ENCODE measurements at places on chromosomes 4 and X. TPM values are rescaled to one million over a fixed set of nuclear protein-coding genes. Genes with fewer than 3 reads are reported as not detected.

DNA sequence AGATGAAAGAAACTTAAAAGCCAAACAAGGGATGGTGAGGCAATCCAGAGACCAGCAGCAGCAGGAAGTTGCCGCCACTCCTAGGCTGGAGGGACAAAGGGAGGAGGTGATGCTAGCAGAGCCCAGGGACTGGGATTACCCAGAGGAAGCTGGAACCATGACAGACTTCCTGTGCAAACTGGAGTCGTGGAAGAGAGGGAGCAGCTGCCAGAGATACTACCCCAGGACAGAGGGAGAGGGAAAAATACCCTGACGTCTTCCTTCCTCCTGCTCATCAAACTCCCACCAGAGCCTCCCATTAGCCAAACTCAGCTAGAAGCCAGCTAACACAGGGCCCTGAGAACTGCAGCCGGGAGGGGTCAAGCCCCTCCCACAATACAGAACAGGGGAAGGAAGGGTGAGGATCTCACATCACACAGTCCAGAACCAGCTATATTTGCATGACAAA is 101.2 kb upstream of the KLF3 start:
- no peak overlapping the region for H3K4me3 ChIP-seq
- DNase-seq = no peak
- H3K27ac ChIP-seq = no peak overlapping the region

- no peak overlapping the region for H3K4me3 ChIP-seq
- no peaks in the 10 kb centered on the region for H3K36me3 ChIP-seq
- no peaks in the 10 kb centered on the region for H3K4me1 ChIP-seq
- DNase-seq = no peak
- no peak overlapping the region for H3K27ac ChIP-seq
- no peaks in the 10 kb centered on the region for H3K27me3 ChIP-seq
These were observed 220.6 kb upstream of the WDFY3 start for GRCh38 chr4:85187106-85187505.

DNA sequence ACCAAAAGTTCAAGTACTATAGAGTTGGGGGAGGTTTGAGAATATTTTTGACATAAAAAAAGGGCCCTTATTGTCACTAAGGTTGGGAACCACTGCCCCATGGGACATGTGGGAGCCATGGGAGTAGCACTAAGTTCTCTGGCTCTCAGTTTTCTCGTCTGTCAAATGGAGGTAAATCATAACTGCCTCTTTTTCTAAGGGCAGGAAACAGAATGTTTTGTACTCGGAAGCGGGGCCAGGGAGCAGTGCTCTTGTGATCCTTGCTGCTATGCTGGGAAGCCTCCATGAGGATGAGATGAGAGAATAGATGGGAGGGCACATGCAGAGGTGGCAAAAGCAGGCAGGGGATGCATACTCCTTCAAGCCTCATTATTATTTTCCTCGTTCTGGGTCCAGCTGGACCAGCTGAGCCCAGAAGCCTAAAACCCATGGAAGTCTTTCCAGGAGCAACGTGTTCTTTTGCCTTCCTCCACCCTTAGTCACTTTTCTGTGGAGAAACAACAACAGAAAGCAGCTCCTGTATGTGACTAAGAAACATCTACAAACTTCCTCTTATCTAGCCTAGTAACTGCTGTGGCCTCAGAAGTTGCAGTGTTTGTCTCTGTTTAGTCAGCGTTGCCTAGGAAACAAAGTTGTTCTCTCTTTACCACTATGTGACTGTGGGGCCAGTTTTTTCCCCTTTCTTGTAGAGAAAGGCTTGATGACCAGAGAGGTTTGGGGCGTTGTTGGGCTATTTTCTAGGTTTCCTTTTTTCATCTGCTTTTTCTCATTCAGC is 64.8 kb downstream of the TSC22D3 start:
- H3K27ac ChIP-seq = peak overlapping the region; percentile 93
- peaks cover 28% of the 10 kb centered on the region for H3K36me3 ChIP-seq

GRCh38 chr4:151318307-151319006 is 6.9 kb downstream of the SH3D19 start:
- H3K36me3 ChIP-seq = no peaks in the 10 kb centered on the region
- H3K27me3 ChIP-seq = peaks cover 31% of the 10 kb centered on the region
- DNase-seq = no peak
- no peak overlapping the region for H3K27ac ChIP-seq
- no peaks in the 10 kb centered on the region for H3K4me1 ChIP-seq

DNA sequence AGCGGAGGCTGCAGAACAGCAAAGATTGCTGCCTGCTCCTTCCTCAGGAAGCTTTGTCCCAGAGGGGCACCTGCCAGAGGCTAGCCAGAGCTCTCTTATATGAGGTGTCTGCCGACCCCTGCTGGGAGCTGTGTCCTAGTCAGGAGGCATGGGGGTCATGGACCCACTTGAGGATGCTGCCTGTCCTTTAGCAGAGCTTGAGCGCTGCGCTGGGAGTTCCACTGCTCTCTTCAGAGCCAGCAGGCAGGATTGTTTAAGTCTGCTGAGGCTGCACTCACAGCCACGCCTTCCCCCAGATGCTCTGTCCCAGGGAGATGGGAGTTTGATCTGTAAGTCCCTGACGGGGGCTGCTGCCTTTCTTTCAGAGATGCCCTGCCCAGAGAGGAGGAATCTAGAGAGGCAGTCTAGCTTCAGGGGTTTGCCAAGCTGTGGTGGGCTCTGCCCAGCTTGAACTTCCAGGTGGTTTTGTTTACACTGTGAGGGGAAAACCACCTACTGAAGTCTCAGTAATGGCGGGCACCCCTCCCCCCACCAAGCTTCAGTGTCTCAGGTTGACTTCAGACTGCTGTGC is 10.9 kb downstream of the DCK start:
- H3K27me3 ChIP-seq = no peaks in the 10 kb centered on the region
- peak overlapping the region; percentile 85 for H3K27ac ChIP-seq
- peak; percentile 65 for DNase-seq
- H3K36me3 ChIP-seq = peaks cover 70% of the 10 kb centered on the region
- peaks cover 89% of the 10 kb centered on the region for H3K4me1 ChIP-seq

DNA sequence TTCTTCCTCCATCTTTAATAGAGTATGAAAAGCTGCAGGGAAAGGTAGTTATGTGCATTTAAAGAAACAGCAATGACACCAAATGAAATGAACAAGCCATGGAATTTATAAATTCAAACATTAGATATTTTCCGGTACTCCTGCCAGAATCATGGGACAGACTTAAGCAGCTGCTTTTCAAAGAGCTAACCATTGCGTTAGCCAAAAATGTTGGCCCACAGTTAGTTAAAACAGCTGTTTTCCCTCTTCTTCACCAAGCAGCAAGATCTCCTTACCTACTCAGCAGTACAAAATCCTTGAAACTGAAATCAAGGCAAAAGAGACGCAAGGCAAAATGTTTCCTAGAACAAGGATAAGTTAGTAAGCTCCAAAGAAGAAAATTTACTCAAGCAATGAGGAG is 64.0 kb downstream of the MANBA start:
- H3K4me3 ChIP-seq = no peak overlapping the region
- H3K27ac ChIP-seq = no peak overlapping the region
- no peak for DNase-seq
- H3K4me1 ChIP-seq = no peaks in the 10 kb centered on the region
- H3K27me3 ChIP-seq = no peaks in the 10 kb centered on the region
- H3K36me3 ChIP-seq = peaks cover 13% of the 10 kb centered on the region

- H3K27me3 ChIP-seq = no peaks in the 10 kb centered on the region
- no peaks in the 10 kb centered on the region for H3K4me1 ChIP-seq
- no peaks in the 10 kb centered on the region for H3K36me3 ChIP-seq
- no peak overlapping the region for H3K4me3 ChIP-seq
- no peak for DNase-seq
These were observed 1079.8 kb downstream of the RAPGEF2 start for GRCh38 chr4:160182727-160183126.

DNA sequence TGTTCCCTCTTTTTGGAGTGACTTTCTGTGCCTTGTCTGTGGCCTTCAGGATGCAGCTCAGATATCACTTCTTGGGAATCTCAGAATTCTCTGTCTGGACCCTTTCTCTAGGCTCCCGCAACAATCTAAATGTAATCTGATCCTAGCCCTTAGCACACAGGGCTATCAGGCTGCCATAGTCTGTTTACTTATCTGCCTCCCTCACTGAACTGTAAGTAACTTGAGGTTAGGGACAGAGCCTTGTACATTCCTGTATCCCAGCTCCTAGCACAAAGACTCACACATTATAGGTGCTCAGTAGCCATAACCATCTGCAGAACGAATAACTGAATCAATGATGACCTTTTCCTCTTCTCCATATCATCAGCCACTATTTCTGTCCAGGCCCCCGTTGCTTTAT is 69.5 kb downstream of the RTL9 start:
- H3K27ac ChIP-seq = no peak overlapping the region
- no peaks in the 10 kb centered on the region for H3K36me3 ChIP-seq
- no peak overlapping the region for H3K4me3 ChIP-seq

DNA sequence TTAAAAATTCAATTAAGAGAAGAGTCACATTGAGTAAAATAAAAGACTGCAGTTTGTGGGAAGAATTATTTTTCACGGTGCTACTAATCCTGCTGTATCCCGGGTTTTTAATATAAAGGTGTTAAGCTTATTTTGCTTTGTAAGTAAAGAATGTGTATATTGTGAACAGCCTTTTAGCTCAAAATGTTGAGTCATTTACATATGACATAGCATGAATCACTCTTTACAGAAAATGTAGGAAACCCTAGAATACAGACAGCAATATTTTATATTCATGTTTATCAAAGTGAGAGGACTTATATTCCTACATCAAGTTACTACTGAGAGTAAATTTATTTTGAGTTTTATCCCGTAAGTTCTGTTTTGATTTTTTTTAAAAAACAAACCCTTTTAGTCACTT is 39.7 kb downstream of the IRS4 start:
- no peaks in the 10 kb centered on the region for H3K27me3 ChIP-seq
- no peaks in the 10 kb centered on the region for H3K36me3 ChIP-seq
- H3K4me3 ChIP-seq = no peak overlapping the region
- no peak for DNase-seq
- H3K4me1 ChIP-seq = no peaks in the 10 kb centered on the region

- peak overlapping the region; percentile 43 for H3K4me3 ChIP-seq
- peaks cover 1% of the 10 kb centered on the region for H3K36me3 ChIP-seq
- H3K4me1 ChIP-seq = peaks cover 29% of the 10 kb centered on the region
- peaks cover 17% of the 10 kb centered on the region for H3K27me3 ChIP-seq
These were observed 23.6 kb upstream of the YTHDC1 start for GRCh38 chr4:68373513-68373912.

DNA sequence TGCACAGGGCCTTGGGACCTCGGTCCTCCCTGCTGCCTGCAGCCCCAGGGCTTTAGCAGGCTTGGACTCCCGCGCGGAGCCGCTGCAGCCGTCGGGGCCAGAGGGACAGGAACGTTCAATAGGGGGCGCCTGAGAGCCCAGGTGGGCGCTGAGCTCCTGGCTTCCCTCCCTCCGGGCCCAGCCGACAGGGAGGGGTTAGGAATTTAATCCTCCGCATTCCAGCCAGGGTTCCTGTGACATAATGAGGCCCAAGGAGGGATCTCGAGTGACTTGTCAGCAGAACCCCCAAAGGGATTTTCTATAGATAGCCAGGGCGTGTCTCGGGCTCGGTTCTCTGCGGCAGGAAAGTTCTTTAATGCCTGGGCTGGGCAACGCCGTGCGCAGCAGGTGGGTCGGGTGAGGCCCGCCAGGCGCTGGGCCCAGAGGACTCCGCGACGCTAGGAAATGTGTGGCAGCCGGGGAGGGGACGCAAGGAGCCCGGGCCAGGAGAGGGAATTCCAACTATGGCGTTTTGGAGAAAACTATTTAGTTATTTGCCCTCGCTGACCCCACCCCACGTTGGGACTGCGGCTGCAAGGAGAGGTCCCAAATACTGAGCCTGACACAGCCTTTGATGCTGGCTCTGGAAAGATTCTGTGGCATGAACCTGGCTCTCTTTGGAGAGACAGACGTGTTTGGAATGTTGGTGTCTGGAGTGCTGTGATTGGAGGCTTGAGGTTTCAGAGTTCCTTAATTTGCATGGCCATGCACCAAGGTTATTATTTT is 285.2 kb upstream of the GATB start:
- no peak overlapping the region for H3K4me3 ChIP-seq
- no peak overlapping the region for H3K27ac ChIP-seq
- peaks cover 6% of the 10 kb centered on the region for H3K36me3 ChIP-seq
- H3K27me3 ChIP-seq = no peaks in the 10 kb centered on the region
- peaks cover 5% of the 10 kb centered on the region for H3K4me1 ChIP-seq

DNA sequence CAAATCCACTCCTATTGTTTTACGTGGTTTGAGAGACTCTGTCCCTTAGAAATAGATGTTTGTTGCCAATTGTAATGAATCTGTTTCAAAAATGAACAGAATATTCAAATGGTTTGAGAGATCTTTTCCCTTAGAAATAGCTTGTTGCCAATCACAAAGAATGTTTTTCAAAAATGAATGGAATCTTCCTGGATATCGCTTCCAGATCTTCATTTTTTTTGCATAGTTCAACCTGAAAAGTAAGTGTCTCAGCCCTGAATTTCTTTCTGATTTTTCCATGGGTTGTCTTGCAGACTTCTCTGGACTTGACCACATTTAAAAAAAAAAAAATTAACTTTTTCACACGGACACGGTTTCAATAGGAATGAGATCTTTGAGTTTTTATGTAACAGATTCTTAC is 22.7 kb downstream of the SHOX start:
- H3K27ac ChIP-seq = no peak overlapping the region
- H3K4me3 ChIP-seq = no peak overlapping the region
- H3K36me3 ChIP-seq = no peaks in the 10 kb centered on the region
- DNase-seq = no peak

DNA sequence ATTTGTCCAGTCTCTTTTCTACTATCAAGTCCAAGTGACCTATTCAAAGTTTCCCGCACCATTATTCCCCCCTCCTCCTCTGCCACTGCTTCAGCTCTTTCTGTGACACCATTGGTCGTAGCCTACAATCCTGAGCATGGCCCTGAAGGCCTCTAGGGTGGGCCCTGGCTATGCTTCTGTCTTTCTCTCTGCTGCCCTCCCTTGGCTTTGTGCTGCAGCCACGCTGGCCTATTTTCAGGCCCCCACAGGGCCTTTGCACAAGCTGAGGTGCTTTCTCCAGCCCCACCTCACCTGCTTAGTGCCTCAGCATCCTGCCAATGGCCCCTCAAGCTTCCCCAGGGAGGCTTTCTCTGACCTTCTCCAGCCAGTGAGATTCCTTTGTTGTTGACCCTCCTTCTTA is 156.5 kb downstream of the NHS start:
- DNase-seq = no peak
- no peaks in the 10 kb centered on the region for H3K36me3 ChIP-seq
- H3K4me1 ChIP-seq = peaks cover 8% of the 10 kb centered on the region
- no peaks in the 10 kb centered on the region for H3K27me3 ChIP-seq

DNA sequence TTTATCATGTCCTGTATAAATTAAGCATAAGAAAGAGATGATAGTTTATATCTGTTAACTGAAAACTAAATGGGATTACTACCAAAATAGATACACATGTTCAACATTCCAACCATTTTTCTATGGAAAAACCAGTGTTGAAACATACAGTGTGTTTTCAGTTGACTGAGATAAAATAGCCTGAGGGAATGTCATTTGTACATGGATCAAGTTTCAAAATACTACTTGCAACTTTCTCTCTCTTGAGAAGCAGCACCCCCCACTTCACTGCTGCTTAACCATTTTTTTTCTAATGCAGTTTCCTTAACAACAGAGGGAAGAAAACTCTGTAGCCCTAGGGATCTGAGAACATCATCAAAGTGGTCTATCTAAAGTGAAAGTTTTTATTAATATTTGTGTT is 70.8 kb downstream of the NPNT start:
- no peaks in the 10 kb centered on the region for H3K27me3 ChIP-seq
- H3K4me3 ChIP-seq = no peak overlapping the region
- H3K4me1 ChIP-seq = no peaks in the 10 kb centered on the region
- no peak for DNase-seq

- no peak for DNase-seq
- H3K27me3 ChIP-seq = no peaks in the 10 kb centered on the region
- no peak overlapping the region for H3K27ac ChIP-seq
- peaks cover 17% of the 10 kb centered on the region for H3K36me3 ChIP-seq
- H3K4me3 ChIP-seq = peak overlapping the region; percentile 64
- H3K4me1 ChIP-seq = peaks cover 56% of the 10 kb centered on the region
These were observed 5.9 kb downstream of the BCOR start for GRCh38 chrX:40091691-40092421.

DMRTC1 gene
- total RNA-seq = not detected

GAK gene
- 133 TPM for total RNA-seq

SHROOM4 gene
- total RNA-seq = not detected

TCEAL5 gene
- total RNA-seq = not detected
